ENCODE measurements at places on chromosomes 4 and X. TPM values are rescaled to one million over a fixed set of nuclear protein-coding genes. Genes with fewer than 3 reads are reported as not detected.

The RAB41 gene
- not detected for total RNA-seq

The SSX3 gene
- total RNA-seq = not detected

The RPL39 gene
- 6,263 TPM for total RNA-seq

The ZIC3 gene
- total RNA-seq = not detected

The IQSEC2 gene
- total RNA-seq = 18.8 TPM

The RADX gene
- total RNA-seq = 2.7 TPM

The EREG gene
- 126 TPM for total RNA-seq

The ZRSR2 gene
- total RNA-seq = 0.78 TPM

Measured in epithelial cell of alveolus of lung (primary cell).